ENCODE measurements at places on chromosomes 4 and X. TPM values are rescaled to one million over a fixed set of nuclear protein-coding genes. Genes with fewer than 3 reads are reported as not detected.

The ZNF185 gene
- total RNA-seq = 51.4 TPM

The SMR3B gene
- total RNA-seq = not detected

The SSX4 gene
- total RNA-seq = not detected

The LAMP2 gene
- 190 TPM for total RNA-seq
